Smooth muscle cell of trachea (primary cell): ENCODE measurements at places on chromosomes 3 and 15. TPM values are rescaled to one million over a fixed set of nuclear protein-coding genes. Genes with fewer than 3 reads are reported as not detected.

AGBL1 gene
- total RNA-seq, result not detected in 2 replicates

NUP210 gene
- total RNA-seq, result under 0.01 TPM in 2 replicates

THBS1 gene
- 724 and 2,470 TPM in 2 replicates for total RNA-seq

HCN4 gene
- under 0.01 TPM in 1 of 2 replicates, not detected in the other for total RNA-seq

LRRC31 gene
- not detected in 2 replicates for total RNA-seq

PATL2 gene
- total RNA-seq, result 1.2 and 1.3 TPM in 2 replicates

TIMMDC1 gene
- total RNA-seq, result 52.4 and 60.4 TPM in 2 replicates

ZNF80 gene
- not detected in 2 replicates for total RNA-seq

C3orf20 gene
- under 0.01 TPM in 1 of 2 replicates, not detected in the other for total RNA-seq

CTXN2 gene
- not detected in 2 replicates for total RNA-seq

ECT2 gene
- 15.9 and 58.6 TPM in 2 replicates for total RNA-seq

SLC22A13 gene
- 0.73 and 1.2 TPM in 2 replicates for total RNA-seq

ZIC4 gene
- total RNA-seq, result not detected in 2 replicates

ACP3 gene
- total RNA-seq, result 0.99 and 4.5 TPM in 2 replicates

HTR3E gene
- total RNA-seq, result not detected in 2 replicates

PLIN1 gene
- total RNA-seq, result under 0.01 and 0.50 TPM in 2 replicates

RBP2 gene
- not detected in 2 replicates for total RNA-seq
